ENCODE measurements at places on chromosomes 12 and 14.

DNA sequence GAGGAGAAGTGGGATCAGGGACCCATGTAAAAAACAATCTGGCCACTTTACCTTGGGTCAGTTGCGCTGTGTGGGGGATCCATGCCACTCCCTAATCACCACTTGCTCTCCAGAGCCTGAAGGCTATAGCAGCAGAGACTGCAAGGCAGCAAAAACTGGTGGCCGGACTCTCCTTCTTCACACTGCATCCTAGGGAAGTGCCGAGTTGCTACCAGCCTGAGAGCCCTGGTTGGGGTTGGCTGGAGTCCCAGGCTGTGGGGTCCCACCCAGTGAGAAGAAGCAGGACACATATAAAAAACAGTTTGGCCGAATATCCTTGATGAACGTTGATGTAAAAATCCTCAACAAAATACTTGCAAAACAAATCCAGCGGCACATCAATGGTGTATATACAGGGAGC lies 341.2 kb downstream of the AEBP2 start:
- DNase-seq, result no peak

DNA sequence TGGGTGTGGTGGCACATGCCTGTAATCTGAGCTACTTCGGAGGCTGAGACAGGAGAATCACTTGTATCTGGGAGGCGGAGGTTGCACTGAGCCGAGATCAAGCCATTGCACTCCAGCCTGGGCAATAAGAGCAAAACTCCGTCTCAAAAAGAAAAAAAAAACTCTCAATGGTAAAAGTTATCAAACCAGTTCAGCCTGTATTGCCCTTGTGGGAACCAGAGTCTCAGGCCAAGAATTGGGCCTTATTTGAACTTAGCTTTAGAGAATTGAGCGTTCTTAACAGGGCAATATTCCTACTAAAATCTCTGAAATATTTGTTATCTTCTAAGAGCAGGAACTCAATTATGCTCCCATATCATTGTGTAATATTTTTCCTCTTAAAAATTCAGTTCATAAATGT lies 7.7 kb upstream of the MDM2 start:
- no peak for DNase-seq

DNA sequence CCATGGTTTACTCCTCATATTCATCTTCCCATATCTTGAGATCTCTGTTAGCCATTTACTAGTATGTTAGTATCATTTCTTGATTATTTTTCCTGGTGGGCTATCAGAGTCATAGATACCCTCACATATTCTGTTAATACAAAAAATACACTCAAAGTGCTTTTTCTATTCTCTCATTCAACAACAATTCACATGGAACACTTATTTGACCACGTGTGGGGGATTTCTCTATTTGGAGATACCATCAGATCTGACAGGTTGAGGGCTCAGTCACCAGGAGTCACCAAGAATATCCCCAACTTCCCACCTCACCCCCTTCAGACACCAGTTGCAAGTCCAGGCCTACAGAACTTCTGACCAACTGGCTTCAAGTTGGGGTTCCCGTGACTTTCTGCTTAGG lies 51.9 kb upstream of the A2ML1 start:
- DNase-seq, result no peak

DNA sequence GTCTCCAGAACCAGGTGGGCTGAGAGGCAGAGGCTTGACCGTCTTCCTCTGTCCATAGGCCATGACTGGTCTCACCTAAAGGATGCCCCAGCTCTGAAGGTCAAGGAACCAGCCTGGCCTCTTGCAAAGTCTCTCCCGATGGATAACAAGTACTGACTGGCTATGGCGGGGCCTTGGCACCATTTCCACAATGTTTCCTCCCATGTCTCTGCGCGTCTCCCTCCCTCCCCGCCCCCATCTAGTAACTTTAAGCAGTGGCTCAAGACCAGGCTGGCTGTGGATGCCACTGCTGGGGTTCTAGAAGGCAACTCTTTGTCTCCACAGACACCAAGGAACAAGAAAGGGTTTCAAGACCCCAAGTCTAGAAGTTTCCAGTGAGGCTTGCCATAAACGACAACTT lies 275.5 kb downstream of the DPF3 start:
- DNase-seq, result no peak

DNA sequence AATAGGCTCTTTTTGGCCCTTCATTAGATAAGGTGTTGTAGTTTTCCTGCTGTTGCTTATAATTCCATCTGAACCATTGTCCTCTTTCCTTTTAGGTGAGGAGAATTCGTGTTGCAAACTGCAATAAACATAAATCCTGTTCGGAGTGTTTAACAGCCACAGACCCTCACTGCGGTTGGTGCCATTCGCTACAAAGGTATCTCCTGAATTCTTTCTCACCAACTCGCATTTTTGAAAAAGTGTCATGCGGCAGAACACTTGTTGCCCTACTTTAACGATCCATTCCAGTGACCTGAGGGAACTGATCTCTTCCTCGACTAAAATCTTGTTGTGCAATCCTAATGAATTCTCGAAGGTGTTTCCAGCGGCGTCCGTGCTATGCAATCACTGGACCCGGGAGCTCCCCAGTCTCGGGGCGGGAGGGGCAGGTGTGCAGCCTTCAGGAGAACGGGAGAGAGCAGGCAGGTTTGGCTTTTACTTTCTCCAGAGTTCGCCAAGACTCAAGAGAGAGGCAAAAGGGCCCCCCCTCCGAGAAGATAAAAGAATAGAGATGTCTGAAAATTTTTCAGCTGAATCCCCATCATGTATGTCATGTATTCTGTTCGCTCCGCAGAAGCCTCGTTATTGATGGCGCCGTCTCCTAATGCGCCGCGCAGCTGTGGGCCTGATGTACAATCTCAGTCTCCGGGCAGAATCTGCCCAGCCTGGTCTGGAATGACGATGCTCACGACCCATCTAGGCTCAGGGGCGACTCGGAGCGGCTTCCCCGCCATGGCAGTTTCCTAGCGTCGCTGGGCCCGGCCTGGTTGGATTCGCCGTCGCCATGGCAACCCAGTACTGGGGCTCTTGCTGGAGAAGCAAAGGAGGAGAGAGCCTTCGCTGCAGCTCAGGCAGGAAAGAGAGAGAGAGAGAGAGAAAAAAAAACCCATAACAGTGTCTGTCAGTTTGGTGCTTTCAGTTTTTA lies 38.2 kb downstream of the PLXNC1 start:
- DNase-seq, result no peak

DNA sequence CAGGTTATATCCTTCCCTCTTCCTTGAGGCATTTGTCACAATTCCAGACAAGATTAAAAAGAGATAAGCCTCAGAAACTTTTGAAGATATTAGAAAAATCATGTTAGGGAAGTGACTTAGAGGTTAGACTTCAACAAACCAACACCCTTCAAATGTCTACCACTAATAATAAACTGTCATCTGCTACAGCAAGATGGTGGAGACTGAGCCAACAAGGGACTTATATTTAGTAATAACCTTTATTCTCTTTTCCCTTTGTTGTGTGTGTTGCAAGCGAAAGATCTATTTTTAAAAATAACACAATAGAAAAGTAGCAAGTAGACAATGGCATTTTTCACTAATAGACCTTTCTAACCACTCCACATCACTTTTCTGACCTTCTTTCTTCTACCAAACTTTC lies 28.6 kb downstream of the PRICKLE1 start:
- no peak for DNase-seq

GRCh38 chr12:125330645-125331341 lies 265.6 kb downstream of the AACS start:
- DNase-seq, result no peak
